ENCODE measurements at places on chromosomes 16 and 17. TPM values are rescaled to one million over a fixed set of nuclear protein-coding genes. Genes with fewer than 3 reads are reported as not detected.

USP7 gene
- 56.4 TPM for total RNA-seq

TPSB2 gene
- not detected for total RNA-seq

CLEC3A gene
- total RNA-seq, result not detected

SLFN13 gene
- 2.2 TPM for total RNA-seq

SEPTIN1 gene
- total RNA-seq, result 0.50 TPM

CCL18 gene
- total RNA-seq, result not detected

CLDN7 gene
- 6.5 TPM for total RNA-seq

KRT33B gene
- not detected for total RNA-seq

PPM1E gene
- total RNA-seq, result 0.17 TPM

PRR35 gene
- not detected for total RNA-seq

ADCY9 gene
- total RNA-seq, result 44.5 TPM

ANKRD40CL gene
- total RNA-seq, result not detected

TMC6 gene
- 1.0 TPM for total RNA-seq

RAB37 gene
- 0.83 TPM for total RNA-seq

TOM1L1 gene
- 19.3 TPM for total RNA-seq

RASD1 gene
- total RNA-seq, result 1.2 TPM

CCL3 gene
- not detected for total RNA-seq

PYDC1 gene
- not detected for total RNA-seq

WSCD1 gene
- total RNA-seq, result 0.15 TPM

EPX gene
- not detected for total RNA-seq

COPRS gene
- 145 TPM for total RNA-seq

RHOT2 gene
- total RNA-seq, result 57.7 TPM

GFAP gene
- total RNA-seq, result not detected

MYH11 gene
- under 0.01 TPM for total RNA-seq

KRT16 gene
- total RNA-seq, result not detected

RNF151 gene
- not detected for total RNA-seq

TUBG2 gene
- 12.2 TPM for total RNA-seq

Data from smooth muscle cell of trachea (primary cell).